ENCODE measurements at places on chromosomes 2 and 18.

- DNase-seq: no peak
Measured at GRCh38 chr2:61658841-61659780, 121.0 kb upstream of the XPO1 start.

DNA sequence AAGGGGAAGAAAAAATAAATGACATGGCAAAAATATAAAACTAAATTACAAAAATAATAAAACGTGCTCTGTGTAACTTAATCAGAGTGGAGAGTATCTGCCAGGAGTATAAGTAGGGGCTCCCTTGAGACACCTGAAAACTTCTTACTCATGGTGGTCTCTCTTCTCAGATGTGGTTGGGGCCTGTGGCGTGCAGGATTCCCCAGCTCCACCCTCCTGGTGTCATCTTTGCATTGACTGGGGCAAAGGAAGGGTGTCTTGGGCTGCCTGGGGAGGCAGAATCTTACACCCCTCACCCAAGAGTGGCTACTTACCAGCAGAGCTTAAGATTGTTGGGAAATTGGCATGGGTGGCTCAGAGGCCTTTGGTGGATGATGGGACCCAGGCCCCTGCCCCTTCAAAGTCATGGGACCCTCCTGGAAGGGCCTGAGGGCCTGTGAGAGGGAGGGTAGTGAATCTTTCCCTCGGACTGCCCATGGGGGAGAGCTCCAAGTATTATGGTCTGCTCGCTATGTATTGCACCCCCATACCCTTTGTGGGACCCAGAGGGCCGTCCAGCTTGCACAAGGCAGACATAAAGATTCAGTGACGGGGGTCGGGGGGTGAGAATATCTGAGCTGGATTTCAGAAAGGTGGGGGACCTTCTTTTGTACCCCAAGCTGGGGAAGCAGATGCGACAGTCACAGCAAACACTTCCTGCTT, 6.9 kb upstream of the TRAF3IP1 start:
- no peak for DNase-seq

- no peak for DNase-seq
Measured at GRCh38 chr18:31162419-31162793, 250 bp downstream of the DSC1 start.

DNA sequence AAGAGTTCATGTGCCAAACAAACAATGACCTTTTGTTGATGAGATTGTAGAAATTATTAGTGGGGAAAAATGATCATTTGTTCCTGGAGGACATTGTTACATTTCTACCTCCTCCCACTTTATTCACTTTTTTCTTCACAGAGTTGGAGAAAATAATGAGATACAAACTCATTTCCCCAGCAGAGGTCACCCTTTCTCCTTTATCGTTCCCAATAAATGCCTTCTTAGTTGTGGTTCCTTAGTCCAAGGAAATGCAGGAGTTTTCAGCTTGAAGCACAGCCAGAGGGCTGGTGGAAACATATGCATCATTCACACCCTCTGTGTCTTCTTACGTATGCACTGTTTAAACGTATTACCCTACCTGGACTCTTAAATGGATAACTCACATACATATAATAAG, 108.8 kb downstream of the SLC4A3 start:
- DNase-seq: peak; percentile 2

- DNase-seq: no peak
Measured at GRCh38 chr2:13193075-13193474, 476.3 kb downstream of the TRIB2 start.

GRCh38 chr2:232776435-232776834, at the start of gene KCNJ13:
TSS of gene KCNJ13 (minus strand) at chr2:232776565. CDS start at chr2:232771362, 5,203 bp downstream.
- DNase-seq: no peak

DNA sequence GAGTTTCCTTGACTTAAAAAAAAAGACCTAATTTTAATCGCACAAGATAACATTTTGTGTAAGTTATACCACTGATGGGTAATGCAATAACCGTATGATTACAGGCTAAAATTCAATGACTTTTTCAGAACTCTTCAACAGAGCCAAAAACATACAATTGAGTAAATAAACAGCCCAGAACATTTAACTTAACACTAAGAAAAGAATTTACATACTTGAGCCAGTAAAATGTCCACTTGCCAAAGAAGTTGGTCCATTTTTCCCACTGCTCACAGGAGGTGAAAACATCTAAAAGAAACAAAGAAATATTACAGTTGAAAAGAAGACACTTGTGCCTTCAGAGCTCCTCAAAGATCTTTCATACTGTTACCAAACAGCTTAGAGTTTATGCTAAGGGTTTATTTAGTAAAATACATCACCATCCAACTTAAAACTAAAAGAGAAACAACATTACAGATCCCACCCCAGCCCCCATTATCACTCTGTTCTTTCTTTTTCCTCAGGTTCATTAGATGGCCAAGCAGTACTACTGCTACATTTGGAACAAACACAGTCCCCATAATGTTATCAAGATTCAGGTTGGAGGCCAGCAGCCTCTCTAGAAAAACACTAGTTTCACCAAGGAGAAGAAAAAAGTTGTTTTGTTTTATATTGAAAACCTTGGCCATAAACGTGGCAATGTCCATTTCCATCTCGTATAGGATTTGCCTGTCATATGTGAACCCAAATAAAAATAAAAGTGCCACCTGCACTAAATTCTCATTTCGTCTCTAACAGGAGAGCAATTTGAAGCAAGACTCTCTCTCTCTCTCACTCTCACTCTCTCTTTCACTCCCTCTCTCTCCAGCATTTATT, 2.7 kb downstream of the TCF4 start:
- DNase-seq: no peak

- DNase-seq: no peak
Measured at GRCh38 chr2:99140860-99141109, 722 bp upstream of the C2orf15 start.

DNA sequence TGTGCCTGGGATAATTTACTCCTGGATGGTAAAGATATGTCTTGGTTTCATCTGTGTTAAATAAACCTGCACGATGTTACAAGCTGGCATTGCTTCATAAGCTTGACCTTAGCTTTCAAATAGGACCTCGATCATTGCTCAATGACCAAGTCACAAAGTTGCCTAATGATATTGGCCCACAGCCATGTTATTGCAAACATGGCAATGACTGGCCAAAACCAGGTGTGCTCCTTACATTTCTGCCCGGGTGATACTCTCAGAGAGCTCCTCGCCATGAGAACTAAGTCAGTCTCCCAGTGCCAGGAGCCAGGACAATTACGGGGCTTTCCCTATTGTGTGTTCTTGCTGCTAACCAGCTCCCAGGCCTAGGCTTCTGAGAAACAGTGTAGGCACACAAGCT, 72.5 kb upstream of the CYP1B1 start:
- DNase-seq: no peak

DNA sequence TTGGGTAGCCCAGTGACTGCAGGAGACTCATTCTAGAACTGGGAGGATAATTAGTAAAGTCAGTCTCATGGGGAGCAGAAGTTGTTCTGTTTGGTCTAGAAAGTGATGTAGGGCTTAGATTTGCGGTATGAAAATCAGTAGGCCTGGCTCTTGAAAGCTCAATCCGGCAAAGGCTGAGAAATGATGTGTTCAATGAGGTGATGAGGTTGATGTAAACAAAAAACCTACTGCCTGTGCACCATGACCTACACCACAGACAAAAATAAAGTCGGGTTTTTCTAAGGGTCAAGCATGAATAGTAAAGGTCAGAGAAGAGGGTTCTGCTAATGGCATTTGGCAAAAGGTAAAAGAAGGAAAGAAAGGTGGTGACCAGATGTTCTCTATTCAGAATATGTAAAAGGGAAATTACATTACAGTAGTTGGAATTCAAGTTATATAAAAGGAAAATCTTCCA, 80.8 kb upstream of the COL5A2 start:
- no peak for DNase-seq

- no peak for DNase-seq
Measured at GRCh38 chr18:50924372-50924771, 43.5 kb upstream of the ELAC1 start.

GRCh38 chr2:39688181-39688580, 22.5 kb downstream of the TMEM178A start:
- DNase-seq: no peak

DNA sequence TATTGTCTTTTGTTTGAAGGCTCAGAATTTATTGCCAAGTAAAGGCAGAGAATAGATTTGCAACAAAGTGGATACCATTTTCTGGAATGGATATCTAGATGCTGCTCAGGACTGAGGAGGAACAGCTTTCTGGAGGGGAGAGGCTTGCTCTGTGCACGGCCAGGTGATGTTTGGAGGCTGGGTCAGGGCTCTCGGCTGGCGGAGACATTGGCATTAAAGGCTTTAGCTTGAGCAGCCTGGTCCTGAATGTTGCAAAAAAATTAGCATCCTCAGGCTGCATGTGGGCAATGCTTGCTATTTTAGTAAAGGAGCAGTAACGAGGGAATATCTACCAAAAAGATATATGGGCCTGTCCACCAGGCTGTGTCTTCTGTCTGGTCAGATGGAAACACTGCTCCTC, 20.4 kb downstream of the RNF144A start:
- no peak for DNase-seq

DNA sequence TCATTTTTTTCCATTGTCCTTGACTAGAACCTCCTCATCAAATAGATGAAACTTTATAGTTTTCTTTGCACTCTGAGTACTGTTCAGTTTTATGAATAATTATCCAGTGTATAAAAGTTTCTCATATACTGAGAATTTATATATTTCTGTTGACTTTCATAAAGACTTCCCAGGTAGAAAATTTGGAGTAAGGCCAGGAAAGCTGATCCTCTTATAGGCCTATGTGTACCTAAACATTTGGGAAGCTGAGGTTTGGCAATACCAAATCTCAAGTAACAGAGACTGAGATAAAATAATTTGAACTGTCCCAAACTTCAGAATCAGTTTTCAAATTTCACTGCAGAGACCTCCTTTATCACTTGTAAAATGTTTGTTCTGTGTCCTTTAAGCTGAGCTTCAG, 43.4 kb downstream of the CCDC102B start:
- no peak for DNase-seq

DNA sequence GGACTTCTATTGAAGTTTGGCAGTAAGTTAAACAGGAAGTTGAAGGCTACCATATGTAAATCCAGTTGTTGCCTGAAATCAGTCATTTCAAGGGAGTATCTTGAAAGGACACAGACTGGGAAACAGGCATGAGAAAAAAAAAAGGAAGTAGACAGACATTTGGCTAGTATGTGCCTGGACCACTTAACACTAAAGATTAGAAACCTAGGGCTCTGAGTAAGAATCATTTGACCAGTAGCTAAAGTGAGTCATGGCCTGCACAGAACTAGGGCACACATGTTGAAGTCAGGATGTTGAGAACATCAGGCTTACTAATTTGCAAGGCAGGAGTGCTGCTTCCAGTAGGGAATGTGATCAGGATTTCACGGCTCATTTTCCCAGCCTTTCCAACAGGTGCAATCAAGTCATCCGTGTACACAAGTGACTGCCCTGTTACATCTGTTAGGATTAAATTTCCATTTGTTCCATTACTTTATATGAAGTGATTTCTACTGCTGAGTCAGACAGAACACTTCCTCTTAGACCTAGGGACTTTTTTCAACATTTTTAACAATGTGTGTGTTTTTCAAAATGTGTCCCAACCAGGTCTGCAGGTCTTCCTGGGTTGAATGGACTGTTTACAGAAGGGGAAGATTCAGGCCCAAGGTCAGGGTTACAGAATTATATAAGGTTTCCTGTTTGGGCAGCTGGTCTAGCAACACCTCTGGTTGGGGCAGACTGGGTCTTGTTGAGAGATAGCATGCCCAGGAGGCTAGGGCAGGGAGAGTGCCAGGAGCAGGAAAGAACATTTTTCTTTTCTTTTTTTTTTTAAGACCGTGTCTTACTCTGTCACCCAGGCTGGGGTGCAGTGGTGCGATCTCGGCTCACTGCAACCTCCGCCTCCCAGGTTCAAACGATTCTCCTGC, 145.6 kb downstream of the TGIF1 start:
- DNase-seq: no peak

DNA sequence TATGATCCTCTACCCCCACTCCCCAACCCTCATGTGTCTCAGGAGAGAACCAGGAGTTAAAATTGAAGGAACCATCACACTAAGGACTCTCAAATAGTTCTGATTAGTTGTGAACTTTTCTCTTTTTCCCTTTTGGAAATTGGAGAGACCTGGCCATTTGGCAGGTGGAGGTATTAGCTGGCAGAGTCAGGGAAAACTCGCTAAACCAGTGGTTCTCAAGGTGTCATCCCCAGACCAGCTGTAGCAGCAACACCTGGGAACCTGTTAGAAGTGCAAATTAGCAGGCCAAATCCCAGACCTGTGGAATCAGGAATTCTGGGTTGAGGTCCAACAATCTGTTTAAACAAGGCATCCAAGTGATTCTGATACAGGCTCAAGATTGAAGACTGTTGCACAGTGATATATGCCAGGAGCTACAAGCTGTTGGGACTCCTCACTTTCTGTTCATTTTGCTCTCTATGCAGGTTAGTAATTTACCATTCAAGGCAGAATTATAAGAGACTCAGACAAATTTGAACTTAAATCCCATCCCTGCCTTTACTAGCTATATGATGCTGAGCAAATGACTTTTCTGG, 2.8 kb upstream of the TMEM131 start:
- DNase-seq: no peak
